B cell (primary cell): ENCODE measurements at places on chromosomes 3 and 15.
A peak's percentile ranks its signal among the peaks of the same experiment; 100 is the strongest.

DNA sequence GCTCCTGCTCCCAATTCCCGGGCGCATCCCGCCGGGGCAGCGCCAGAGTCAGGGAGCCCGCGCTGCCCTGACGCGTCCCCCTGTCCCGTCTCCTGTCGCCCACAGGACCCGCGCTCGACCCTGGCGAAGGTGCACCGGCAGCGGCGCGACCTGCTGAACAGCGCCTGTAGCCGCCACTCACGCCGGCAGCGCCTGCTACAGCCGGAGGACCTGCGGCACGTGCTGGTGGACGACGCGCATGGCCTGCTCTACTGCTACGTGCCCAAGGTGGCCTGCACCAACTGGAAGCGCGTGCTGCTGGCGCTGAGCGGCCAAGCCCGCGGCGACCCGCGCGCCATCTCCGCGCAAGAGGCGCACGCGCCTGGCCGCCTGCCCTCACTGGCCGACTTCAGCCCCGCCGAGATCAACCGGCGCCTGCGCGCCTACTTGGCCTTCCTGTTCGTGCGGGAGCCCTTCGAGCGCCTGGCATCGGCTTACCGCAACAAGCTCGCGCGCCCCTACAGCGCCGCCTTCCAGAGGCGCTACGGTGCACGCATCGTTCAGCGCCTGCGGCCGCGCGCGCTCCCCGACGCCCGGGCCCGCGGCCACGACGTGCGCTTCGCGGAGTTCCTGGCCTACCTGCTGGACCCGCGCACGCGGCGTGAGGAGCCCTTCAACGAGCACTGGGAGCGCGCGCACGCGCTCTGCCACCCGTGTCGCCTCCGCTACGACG, 16.9 kb downstream of the C3orf22 start:
- DNase-seq = no peak

- DNase-seq = no peak
Measured at GRCh38 chr3:53218131-53218530, 37.7 kb downstream of the TKT start.

DNA sequence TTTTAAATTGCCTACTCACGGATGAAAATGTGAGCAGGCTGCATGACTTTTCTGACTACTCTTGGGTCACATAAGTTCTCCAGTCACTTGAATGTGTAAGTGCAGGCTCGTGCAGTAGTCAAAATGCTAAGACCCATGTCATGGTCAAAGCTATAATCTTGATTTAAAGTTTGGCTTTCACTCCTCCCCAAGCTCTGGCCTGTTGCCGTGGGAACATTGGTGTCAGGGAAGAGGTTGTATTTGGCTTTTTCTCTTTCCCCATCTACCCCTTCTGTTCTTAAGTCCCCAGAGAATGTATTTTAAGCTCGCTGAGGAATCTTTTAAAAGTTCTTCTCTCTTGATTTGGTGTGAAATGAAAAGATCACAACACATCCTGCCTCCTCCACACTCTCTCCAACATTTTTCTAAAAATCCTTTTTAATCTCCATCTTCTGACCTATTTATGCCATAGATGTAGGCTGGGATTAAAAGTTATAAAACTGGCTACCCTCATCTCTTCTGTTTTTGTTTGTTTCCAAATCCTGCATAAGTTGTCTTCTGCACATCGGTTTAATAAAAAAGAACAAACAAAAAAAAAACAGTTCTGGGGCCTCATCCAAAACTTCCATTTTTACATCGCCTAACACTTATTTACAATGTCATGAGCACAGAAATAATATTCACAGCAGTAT, 61.4 kb upstream of the ADAMTSL3 start:
- no peak for DNase-seq

DNA sequence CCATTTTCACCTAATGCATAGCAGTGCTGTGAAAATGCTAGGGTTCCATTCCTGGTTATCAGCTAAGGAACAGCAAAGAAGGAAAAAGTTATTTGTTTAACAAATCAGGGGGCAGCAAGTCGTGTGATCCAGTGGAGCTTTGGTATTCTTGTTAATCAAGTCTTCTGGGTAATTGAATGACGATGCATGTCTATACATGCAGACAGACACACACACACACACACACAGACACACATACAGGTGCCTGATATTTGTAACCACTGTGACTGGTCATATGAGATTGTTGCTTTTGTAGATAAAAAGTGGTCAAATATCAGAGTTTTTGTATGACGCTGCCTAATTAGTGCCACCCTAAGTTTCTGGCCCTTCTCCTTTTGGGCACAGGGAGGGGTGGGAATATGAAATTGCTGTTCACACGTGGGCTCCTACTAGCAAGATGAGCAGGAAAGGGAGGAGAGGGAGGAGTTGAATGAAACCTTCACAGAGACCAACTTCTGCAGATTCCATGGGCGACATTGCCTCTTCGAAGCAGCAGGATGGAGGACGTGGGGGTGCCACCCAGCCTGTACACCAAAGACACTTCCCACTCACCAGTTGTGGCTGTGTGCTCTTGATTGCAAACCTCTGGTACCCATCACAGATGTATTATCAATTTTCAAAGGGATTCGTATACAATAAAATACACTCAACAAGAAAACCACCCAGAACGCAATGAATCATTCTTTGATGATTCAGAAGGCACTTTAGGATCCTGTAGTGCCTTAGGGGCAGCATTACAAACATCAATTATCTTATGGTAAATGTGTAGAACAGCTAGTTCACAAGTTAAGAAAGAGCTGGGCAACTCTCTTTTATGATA, 281.9 kb upstream of the ICE2 start:
- DNase-seq = no peak

DNA sequence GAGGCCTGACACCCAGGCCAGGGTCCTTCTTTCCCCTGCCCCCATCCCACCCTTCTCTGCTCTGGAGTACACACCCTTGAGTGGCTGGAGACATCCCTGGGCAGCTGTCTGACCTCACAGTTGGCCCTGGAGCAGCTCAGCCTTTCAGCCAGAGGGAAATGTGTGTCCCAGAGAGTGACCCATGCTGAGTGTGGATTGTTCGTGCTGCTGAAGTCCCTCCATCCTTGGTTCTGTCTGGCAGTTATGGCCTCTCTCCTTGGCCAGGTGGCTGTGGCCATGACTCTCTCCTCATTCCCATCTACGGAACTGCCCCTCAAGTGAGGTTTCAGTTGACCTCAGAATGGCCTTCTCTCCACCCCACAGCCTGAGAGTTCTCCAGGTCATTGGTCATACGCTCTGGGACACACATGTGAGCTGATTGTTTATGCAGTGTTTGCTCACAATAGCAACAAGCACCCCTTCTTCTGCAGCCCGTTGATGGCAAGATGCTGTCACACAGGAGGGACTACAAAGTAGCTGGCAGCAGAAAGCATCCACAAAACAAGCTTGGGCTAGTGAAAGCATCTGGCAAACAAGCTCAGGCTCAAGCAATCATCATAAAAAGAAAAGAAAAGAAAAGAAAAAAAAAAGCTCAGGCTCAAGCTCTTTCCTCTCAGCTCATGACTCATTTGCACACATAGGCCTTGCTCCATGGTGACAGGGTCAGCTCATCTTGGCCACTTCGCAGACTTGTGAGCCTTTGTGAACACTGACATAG, 55.3 kb upstream of the ITGA11 start:
- no peak for DNase-seq

DNA sequence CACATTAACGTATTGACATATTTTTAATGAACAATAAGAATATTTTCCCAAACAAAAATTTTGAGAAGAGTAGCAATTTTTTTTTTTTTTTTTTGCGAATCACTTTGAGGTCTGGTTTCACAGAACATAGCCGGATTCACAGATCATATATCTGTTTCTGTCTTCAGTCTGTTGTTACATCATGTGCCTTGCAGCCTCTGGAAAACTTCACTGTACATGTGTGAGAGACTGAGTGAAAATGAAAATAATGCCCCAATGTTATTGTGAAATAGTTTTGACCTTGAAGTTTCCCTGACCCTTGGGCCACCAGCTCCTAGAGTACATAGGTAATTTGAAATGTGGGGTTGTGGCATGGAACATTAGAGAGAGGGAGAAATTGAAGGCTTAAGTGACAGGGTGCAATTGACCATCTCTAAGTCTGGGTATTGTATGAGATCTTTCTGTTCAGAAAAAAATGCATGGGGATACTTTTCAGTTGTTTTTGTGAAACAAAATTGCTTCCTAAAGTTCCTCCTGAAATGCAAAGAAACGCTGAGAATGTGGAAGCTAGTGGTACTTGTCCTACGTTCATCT, 14.0 kb downstream of the ITPR1 start:
- DNase-seq = no peak

DNA sequence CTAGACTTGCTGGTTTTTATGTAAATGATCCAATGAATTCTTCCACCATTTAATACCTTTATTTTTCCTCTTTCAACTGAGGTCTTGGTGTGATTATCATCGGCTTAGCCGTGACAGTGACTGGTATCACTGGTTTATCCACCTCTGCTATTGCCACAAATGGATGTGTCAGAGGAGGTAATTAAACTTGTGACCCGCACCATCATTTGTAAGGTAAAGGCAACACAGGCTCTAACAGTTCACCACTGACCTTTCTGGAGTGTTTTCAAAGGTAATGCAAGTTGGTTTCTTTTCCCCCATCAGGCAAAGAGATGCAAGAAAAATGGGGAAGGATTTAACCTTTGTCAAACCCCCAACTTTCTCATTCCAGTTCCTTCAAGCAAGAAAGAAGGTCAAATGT, 19.7 kb downstream of the SLC12A1 start:
- no peak for DNase-seq

GRCh38 chr3:63245726-63246241, 32.3 kb upstream of the SYNPR start:
- DNase-seq = no peak

GRCh38 chr15:74891469-74891868, 1.6 kb downstream of the MPI start:
- no peak for DNase-seq

DNA sequence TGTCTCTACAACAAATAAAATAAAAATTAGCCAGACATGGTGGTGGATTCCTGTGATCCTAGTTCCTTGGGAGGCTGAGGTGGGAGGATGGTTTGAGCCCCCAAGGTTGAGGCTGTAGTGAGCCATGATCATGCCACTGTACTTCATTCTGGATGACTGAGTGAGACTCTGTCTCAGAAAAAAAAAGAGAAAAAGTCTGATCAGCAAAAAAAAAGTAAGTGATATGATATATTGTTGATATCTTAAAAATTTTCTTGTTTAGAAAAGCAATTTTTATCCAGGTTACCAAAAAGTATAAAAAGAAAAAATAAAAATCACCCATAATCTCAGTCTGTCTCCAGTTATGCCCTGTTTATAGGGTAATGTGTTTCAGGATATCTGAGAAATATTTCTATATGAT, 251.4 kb downstream of the OTOL1 start:
- DNase-seq = no peak

DNA sequence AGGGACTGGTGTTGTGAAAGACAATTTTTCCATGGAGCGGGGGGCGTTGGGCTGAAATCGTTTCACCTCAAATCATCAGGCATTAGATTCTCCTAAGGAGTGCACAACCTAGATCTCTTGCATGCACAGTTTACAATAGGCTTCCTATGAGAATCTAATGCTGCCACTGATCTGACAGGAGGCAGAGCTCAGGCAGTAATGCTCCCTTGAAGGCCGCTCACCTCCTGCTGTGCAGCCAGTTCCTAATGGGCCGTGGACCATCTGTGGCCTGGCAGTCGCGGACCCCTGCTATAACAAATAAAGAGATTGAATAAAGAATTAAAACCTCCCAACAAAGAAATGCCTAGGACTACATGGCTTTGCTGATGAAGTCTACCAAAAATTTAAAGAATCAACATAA, 25.3 kb upstream of the ANKRD28 start:
- DNase-seq = no peak

DNA sequence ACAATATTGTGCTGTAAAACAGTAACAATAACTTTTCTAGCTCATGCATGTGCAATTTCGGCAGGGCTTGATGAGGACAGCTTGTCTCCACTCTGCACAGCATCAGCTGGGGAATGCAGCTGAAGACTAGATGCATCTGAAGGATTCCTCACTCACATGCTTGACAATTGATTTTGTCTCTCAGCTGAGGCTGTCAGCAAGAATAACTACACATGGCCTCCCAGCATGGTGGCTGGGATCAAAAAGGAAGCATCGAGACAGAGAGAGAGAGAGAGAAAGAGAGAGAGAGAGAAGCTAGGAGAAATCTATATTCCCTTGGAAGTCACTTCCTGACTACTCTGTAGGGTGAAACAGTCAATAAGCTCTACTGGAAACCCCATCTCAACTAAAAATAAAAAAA, 487.1 kb downstream of the PLOD2 start:
- DNase-seq = no peak

- no peak for DNase-seq
Measured at GRCh38 chr3:36790765-36791164, 26.4 kb upstream of the DCLK3 start.

DNA sequence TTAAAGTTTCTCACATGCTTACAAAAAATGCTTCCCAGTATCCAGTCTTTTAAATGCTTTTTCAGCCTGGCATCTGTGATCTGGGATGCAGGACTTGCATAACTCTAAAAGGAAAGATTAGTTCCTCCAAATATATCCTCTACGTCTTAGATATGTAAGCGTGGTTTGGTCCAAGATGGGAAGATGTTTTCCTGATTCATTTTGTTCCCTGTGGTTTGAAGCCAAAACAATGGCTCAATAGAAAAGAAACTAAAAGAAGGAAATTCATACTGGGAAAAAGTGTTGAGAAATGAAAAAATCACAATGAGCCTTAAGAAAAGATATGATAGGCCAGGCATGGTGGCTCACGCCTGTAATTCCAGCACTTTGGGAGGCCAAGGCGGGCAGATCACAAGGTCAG, 1002.8 kb downstream of the NAALADL2 start:
- DNase-seq = no peak

GRCh38 chr15:73330206-73331051, 38.3 kb downstream of the HCN4 start:
- no peak for DNase-seq

GRCh38 chr15:90191794-90192509, 9.2 kb upstream of the SEMA4B start:
- peak; percentile 90 for DNase-seq

- DNase-seq = no peak
Measured at GRCh38 chr15:97026781-97027180, 696.3 kb downstream of the NR2F2 start.

DNA sequence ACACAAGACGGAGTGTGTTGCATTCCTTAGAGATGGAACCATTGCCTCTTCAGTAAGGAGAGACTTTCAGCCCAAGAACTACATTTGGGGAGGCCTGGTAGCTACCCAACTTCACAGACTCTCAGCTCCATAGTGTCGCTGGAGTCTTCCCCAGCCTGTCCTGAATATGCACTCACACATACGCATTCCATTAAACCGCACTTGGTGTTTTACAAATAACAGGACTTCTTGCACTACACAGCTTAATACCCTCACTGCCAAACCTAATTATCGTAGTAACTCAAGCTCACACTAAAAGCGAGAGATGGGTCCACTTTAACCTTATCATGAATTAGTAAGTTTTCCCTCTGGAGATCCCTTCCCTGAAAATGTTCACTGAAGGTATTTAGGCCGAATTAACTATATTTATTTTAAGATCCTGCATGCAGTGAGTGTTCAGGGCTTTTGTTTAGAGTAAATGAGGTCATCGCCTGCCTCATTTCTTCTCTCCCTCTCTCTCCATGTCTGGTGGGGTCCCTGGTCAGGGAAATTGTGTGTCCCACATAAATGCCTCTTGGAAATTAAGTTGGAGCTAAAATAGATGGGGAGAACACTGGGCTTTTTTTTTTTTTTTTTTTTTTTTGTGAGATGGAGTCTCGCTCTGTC, 171.9 kb downstream of the FAM43A start:
- DNase-seq = no peak

- no peak for DNase-seq
Measured at GRCh38 chr3:162742159-162742717, 1245.6 kb downstream of the OTOL1 start.
